ENCODE measurements at places on chromosomes 2 and 18. TPM values are rescaled to one million over a fixed set of nuclear protein-coding genes. Genes with fewer than 3 reads are reported as not detected.

Gene TUBB8B
- total RNA-seq = not detected

Gene POTEF
- total RNA-seq = 0.28 TPM

Gene SEPTIN10
- total RNA-seq = 55.2 TPM

Gene RBBP8
- total RNA-seq = 50.8 TPM

Gene IGFBP2
- total RNA-seq = 40.6 TPM

Gene PLEKHB2
- total RNA-seq = 35.5 TPM

Gene WNT6
- not detected for total RNA-seq

Gene PNPT1
- total RNA-seq = 8.4 TPM

Gene ADRA2B
- 0.53 TPM for total RNA-seq

Gene LPIN1
- 69.3 TPM for total RNA-seq

Gene UGT1A3
- 21.7 TPM for total RNA-seq

Gene CCL20
- total RNA-seq = 5.1 TPM

Gene GMPPA
- 42.1 TPM for total RNA-seq

Gene SNTG2
- total RNA-seq = 65.2 TPM

Gene GKN2
- not detected for total RNA-seq

Gene C2orf72
- total RNA-seq = 38.3 TPM

Gene PIGN
- total RNA-seq = 44.6 TPM

Gene PER2
- total RNA-seq = 15.6 TPM

Gene ANKAR
- 19.3 TPM for total RNA-seq

Gene SERPINB11
- total RNA-seq = not detected

Gene EIF5B
- total RNA-seq = 28.7 TPM

Gene OXER1
- total RNA-seq = 25.0 TPM

Gene SCN9A
- total RNA-seq = 8.6 TPM

Gene STPG4
- not detected for total RNA-seq

Gene HOXD13
- not detected for total RNA-seq

Gene SMIM21
- total RNA-seq = not detected

Gene MIB1
- 47.0 TPM for total RNA-seq

Gene REG3G
- not detected for total RNA-seq

Gene BMP10
- total RNA-seq = not detected

Gene C2orf81
- 1.1 TPM for total RNA-seq

Gene CNDP1
- not detected for total RNA-seq

Gene PLB1
- total RNA-seq = 9.1 TPM

Gene STON1
- 22.3 TPM for total RNA-seq

Gene FRZB
- total RNA-seq = 4.4 TPM

Gene RAB11FIP5
- total RNA-seq = 9.1 TPM

Gene COBLL1
- total RNA-seq = 44.6 TPM

Gene SLC4A3
- 8.1 TPM for total RNA-seq

Gene RUFY4
- total RNA-seq = not detected

Gene SERPINB12
- total RNA-seq = not detected

Gene SP140
- 8.2 TPM for total RNA-seq

Gene GCC2
- 164 TPM for total RNA-seq

Gene TRAF3IP1
- 11.5 TPM for total RNA-seq

Gene PRKAG3
- not detected for total RNA-seq

Gene PLCL1
- not detected for total RNA-seq

Gene UGT1A10
- 70.7 TPM for total RNA-seq

Gene NPAS2
- 95.1 TPM for total RNA-seq

Gene MAP3K20
- 32.2 TPM for total RNA-seq

Gene ADCYAP1
- total RNA-seq = not detected

Gene BCL11A
- total RNA-seq = 94.9 TPM

Gene CREG2
- not detected for total RNA-seq

Gene IL1R2
- 4.0 TPM for total RNA-seq

Gene CYS1
- 1.6 TPM for total RNA-seq

Gene AQP12B
- total RNA-seq = 9.6 TPM

Gene MAB21L4
- 2.1 TPM for total RNA-seq

Gene DES
- 85.0 TPM for total RNA-seq

Data from Peyer's patch (tissue), 4 donors.